ENCODE measurements at places on chromosomes 7 and 10.

DNA sequence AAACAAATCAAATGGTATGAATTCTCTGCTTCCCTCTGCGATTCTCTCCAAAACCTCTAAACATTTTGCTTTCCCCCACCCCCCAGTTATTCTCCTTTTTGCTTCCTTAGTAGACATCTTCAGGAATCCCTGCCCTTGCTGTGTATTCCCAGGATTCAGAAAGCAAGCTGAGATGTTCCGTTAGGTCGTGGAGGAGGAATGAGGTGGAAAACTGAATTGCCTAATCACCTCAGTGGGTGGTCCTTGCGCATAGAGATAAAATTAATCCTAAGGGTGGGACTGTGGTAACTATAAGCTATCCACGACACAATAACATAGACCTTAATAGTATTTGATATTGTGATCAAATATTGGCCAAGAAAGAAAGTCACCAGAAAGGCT is 49.1 kb upstream of the SEMA3C start:
- DNase-seq, result no peak

GRCh38 chr7:117190746-117191435 is 132.0 kb downstream of the WNT2 start:
- DNase-seq, result no peak

- no peak for DNase-seq
Measured at GRCh38 chr7:33050535-33051318, 11.8 kb downstream of the NT5C3A start.

DNA sequence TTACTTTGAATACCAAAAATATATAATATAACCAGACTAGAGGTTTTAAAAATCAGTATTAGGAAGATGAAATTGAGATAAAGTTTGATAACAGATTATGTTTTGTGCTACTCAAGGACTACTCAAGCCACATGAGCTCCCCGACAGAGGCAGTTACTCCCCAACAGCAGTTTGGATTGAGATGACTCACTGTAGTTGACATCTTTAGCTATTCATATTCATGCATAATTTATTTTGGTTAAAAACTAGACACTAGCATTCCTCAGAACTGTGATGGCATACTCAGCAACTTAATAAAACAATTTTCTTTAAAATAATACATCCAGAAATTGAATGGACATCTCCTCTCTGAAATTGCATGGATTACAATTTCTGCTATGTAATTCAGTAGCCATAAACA is 19.6 kb downstream of the PCLO start:
- no peak for DNase-seq

- DNase-seq, result no peak
Measured at GRCh38 chr7:12761111-12761510, 73.7 kb downstream of the ARL4A start.
